Stimulated activated CD4-positive, alpha-beta T cell treated with anti-CD3 and anti-CD28 coated beads, Interleukin-12 subunit alpha, Interleukin-12 subunit beta, amount 100 ng/mL, for 24 hours (primary cell): ENCODE measurements at places on chromosomes 4 and X.

DNA sequence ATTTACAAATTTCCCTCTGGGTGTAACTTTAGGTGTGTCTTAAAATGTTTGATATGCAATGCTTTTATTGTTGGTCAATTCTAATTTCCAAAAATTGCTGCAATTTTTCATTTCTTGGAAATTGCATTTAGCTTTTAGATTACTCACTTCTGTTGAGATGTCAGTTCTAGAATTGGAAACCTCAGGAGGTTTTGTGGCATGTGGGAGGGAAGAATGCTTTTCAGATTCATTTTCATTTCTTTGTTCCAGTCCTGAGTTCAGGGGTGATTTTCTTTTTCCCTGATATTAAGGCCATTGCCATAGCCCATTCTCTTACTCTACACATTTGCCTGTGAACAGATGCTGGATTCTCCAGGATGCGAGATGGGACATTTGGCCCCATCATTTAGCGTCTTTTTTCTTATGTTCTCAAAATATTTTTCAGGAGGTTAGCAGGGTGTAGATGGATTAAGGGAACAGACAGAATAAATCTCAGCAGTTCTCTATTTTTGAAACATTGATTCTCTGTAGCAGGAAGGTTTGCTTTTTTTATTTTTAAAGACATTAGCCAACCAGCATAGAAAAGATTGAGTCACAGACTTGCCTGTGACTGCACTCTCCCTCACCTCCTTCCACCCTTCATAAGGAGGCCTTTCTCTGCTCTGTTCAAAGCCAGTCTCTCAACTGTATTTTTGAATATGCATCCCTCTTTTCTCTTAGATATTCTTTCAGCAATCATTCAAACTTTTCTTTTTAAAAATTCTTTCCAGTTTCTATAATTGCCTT lies 238.4 kb upstream of the ANXA3 start:
- DNase-seq = no peak

GRCh38 chr4:25807102-25807728 lies 55.6 kb downstream of the SEL1L3 start:
- no peak for DNase-seq

GRCh38 chrX:30533266-30533665 lies 44.3 kb downstream of the TASL start:
- no peak for DNase-seq

DNA sequence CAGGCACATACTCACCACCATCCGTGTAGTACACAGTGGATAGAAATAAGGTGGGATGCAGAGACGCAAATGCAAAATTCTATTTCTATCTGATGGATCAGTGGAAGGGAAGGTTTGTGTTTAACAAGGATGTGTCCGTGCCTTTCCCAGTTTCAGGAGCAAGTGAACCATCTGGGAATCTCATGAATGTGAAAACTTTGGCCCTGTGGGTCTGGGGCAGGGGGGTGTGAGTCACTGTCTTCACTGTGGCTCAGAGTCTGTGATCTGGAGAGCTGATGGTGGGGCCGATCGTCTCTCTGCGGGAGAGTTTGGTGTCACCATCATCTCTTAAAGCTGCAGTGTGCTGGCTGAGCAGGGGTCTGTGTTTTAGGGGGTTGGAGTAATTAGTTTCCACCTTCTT lies 179.3 kb upstream of the STS start:
- no peak for DNase-seq

DNA sequence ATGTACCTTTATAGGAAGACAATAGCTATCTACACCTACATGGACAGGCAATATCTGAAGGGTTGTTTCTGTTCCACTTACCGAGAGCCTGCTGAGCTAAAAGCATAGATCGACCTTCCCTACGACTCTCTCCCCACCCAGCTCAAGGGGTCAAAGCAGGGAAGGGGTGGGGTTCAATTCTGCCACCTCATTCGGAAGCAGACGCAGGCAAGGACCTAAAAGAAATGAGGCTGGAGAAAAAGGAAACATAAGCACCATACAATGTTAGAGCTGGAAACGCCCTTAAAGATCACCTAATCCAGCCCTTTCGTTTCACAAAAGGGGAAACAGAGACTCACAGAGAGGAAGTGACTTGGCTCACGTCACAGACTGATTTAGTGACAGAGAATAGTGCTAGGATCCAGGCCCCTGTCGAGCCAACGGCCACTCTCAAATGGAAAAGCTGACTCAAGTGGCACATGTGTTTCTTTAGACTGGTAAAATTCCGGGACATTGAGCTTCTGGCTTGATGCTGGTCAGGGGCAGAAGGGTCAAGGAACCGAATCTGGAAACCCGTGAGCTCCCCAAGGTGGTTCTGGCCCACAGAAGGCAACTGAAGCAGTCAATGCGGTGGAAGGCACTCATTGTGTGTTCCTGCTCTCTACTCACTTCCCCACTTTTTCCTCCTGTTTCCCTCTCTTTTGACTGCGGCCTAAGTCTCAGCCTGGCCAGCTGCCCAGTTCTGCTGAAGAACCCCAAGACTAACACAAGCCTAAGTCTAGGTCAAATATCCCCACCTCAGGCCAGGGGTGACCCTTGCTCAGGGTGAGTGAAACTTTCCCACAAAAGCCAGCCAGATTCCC lies 7.5 kb downstream of the SEPTIN6 start:
- DNase-seq = no peak

DNA sequence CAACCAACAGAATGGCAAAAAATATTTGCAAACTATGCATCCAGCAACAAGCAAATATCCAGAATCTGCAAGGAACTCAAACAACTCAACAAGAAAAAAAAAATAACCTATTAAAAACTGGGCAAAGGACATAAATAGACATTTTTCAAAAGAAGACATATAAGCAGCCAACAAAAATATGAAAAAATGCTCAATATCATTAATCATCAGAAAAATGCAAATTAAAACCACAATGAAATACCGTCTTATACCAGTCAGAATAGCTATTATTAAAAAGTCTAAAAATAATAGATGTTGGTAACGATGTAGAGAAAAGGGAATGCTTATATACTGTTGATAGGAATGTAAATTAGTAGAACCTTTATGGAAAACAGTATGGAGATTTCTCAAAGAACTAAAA lies 53.4 kb downstream of the WDR19 start:
- DNase-seq = no peak

DNA sequence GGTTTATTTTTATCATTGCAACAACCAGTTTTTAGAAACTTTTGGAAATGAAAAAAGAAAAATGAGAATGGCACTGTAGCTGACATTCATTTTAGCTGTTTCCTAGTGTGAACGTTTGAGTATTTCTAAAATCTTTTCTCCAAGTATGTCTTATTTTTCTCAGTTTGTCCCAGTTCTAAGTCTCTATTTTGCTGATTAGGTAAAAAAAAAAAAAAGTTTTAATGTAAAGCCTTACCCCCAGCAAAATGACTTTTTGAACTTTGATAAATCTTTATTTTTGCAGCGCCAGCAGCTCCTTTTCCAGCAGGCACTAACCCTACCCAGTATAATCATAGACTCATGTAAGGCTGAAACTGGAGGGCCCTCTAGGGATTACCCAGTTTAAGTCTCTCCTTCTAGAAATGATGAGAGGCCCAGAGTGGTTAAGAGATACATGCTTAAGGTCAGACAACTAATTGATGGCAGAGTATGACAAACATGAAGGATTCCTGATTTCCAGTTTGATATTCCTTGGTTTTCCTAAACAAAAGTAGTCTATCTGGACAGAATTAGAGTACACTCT lies 84.3 kb upstream of the SLC4A4 start:
- no peak for DNase-seq

- DNase-seq = no peak
Measured at GRCh38 chr4:6308899-6309643, 39.4 kb downstream of the WFS1 start.

DNA sequence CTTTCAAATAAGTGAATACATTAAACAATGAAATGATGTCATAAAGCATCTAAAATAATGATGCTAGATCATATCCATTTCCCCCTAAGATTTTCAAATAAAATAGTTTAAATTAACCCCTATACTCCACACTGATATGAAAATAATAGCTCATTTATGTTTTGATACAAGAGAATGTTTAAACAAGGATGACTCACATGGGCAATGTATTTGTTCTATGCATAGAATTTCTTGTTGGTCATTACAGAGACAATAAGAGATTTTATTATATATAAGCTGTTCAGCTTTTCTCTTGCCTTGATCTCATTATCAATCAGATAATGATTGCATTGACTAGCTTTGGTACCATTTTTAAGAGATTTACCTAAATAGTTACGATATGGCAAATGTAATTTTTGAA lies 411.7 kb downstream of the ARHGAP24 start:
- no peak for DNase-seq

DNA sequence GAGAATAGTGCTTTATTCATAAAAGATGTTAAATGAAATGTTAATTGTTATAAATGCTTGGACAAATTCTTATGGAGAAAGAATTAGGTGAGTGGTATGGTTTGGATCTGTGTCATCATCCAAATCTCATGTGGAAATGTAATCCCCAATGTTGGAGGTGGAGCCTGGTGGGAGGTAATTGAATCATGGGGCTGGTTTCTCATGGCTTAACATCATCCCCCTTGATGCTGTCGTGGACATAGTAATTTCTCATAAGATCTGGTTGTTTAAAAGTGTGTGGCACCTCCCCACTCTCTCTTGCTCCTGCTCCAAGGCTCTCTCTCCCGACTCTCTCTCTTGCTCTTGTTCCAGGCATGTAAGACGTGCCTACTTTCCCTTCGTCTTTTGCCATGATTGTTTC lies 22.5 kb downstream of the GYPE start:
- DNase-seq = no peak

DNA sequence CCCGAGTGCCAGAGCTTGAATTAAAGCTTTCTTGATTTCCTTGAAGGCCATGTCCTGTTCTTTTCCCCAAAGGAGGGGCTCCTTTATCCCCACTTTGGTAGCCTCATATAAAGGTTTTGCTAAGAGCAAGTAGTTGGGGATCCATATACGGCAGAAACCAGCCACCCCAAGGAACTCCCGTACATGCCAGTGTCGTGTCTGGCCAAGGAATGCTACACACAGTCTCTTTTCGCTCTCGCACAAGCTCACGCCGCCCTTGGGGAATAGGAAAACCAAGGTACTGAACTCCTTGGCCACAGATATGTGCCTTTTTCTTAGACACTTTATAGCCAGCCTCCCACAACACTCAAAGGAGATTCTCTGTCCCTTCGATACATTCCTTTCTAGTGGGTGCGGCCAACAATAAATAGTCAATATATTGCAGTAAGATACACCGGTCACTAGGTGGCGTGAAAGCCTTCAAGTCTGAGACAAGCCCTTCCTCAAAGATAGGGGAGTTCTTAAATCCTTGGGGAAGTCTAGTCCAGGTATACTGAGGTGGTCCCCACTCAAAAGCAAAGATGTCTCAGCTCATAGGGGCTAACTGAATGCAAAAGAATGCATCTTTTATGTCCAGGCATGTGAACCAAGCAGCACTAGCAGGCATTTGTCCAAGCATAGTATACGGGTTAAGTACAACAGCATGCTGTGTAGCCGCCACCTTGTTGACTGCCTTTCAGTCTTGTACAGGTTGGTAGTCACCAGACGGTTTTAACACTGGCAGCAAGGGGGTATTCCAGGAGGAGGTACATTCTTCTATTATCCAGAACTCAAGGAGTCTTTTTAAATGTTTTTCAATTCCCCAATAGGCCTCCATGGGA lies 57.8 kb upstream of the XAGE1B start:
- no peak for DNase-seq

DNA sequence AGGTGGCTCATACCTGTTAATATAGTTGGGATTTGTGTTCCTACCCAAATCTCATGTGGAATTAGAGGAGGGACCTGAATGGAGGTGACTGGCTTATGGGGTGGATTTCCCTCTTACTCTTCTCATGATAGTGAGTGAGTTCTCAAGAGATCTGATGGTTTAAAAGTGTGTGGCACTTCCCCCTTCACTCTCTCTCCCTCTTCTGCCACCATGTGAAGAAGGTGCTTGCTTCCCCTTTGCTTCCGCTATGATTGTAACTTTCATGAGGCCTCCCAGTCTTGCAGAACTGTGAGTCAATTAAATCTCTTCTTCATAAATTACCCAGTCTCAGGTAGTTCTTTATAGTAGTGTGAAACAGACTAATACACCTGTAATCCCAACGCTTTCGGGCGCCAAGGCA lies 28.3 kb upstream of the WDR19 start:
- DNase-seq = no peak

GRCh38 chr4:136573460-136573859 lies 958.8 kb downstream of the PCDH18 start:
- DNase-seq = no peak

- no peak for DNase-seq
Measured at GRCh38 chrX:30981968-30982367, 89.9 kb downstream of the FTHL17 start.

- no peak for DNase-seq
Measured at GRCh38 chr4:77852892-77853495, 9.6 kb upstream of the MRPL1 start.

DNA sequence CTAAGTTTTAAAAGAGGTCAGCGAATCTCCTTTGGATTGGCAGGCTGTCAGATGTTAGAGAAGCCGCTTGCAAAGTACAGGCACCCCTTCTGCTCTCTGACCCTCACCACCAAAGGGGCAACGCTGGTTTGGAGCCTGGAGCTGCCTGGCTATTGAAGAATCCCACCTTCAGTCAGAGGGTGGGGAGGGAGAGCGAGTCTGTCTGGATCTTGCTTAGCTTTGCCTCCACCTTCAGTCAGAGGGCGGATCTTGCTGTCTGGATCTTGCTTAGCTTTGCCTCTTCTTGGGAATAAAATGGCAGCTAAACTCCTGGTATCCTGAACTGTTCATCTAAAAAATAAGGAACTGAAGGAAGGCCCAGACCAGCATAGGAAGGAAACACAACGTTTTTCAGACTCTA lies 7.3 kb downstream of the CCDC110 start:
- DNase-seq = no peak

GRCh38 chrX:133215747-133216146 lies 2.4 kb downstream of the TFDP3 start:
- no peak for DNase-seq

GRCh38 chr4:186593587-186593973 lies 38.2 kb upstream of the MTNR1A start:
- no peak for DNase-seq

DNA sequence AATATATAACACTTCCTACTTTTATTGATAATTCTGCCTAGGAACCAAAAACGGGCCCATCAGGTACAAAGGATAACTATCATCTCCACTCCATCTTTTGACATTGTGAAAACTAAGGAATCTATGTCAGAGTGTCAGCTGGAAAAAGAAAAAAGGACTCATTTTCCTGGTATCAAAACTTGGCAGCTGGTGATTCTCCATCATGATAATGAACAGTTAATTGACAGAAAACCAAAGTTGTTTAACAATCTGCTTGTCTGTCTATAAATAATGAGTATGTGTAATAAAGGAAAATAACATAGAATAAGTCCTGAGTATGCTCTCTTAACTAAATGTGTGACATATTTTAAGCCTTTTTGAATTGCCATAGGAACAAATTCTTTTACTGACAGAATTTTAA lies 31.4 kb downstream of the CXorf58 start:
- no peak for DNase-seq

GRCh38 chrX:110308220-110308619 lies 9.7 kb downstream of the AMMECR1 start:
- DNase-seq = no peak

- no peak for DNase-seq
Measured at GRCh38 chr4:105088110-105088879, 58.4 kb upstream of the TET2 start.

- DNase-seq = peak; percentile 61
Measured at GRCh38 chr4:15756361-15756861, 21.7 kb upstream of the CD38 start.
